Inflammatory macrophage treated with lipopolysaccharide for 1 hour (primary cell): ENCODE measurements at places on chromosomes 12 and 14.

DNA sequence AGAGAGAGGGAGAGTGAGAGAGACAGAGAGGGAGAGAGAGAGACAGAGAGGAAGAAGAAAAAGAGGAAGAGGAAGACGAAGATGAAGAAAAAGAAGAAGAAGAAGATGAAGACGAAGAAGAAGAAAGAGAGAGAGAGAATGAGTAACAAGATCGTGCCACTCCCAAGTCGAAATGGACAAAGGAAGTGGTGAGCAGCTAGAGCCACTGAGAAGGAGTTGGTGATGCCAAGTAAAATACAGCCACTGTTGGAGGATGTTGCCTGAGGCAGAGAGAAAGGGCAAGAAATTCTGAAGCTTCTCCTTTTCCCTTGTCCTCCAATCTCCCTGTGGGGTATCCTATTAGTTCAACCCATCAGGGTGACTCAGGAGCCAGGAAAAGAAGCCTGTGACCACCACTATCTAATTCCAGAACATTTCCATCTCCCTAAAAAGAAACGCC, 12.5 kb upstream of the ANAPC5 start:
- peak; percentile 11 for DNase-seq

DNA sequence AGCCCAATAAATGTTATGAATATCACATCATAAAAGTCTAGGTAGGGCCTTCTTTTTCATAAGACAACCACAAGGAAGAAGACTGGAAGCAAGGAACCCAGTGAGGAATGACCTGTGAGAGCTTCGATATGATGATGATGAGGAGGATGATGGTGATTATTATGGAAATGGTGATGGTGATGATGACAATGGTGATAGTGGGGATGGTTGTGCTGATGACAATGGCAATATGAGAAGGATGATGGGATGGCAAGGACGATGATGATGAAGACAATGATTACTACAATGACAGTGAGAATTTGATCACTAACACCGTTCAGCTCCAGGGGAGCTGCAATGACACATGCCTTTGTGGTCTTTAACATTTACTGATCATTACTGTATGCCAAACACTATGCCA, 7.7 kb upstream of the CKAP4 start:
- no peak for DNase-seq

GRCh38 chr12:132469423-132469822, 20.5 kb upstream of the FBRSL1 start:
- no peak for DNase-seq

DNA sequence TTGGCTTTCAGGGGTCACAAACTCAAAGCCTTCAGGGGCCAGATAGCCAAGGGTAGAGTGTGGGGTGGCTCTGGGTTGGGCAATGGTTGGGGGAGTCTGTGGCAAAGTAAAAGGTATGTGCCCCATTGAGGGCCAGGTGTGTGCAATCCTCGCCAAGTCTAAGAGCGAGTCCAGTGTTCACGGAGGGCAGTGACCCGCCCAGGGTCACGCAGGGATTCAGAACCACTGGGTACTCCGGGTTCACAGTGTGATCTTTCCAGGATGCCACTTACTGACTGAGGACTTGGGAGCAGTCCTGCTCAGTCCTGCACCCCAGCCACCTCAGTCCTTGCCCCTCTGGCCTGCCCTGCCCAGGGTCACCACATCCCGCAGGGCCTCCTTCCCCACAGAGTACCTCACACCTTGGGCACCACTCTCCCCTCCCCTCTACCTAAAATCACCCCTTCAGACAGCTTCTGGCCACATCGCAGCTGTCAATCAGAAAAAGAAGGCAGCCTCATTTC, 15.7 kb downstream of the ZDHHC22 start:
- no peak for DNase-seq

- DNase-seq: peak; percentile 41
Observed at GRCh38 chr12:14618983-14619382, 51.3 kb upstream of the PLBD1 start.

GRCh38 chr14:83172363-83172762, 1638.7 kb upstream of the SEL1L start:
- no peak for DNase-seq

DNA sequence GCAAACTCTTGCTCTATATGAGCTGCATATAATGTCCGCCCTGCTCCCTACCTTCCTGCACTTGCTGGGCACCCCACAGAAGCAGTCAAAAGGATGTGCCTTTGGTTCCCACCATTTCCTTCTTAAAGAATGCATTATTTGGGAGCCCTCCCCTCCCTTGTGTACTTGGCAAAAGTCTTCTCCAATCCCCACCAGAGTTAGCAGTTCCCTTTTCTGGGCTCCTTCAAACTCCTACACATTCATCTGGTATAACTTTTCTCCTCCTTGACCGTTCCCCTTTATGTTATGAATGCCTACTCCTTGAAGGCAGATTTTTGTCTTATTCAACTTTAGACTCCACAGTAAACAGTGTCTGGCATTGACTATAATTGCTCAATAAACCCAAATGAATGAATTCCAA, 27.8 kb downstream of the AREL1 start:
- peak; percentile 55 for DNase-seq

- DNase-seq: no peak
Observed at GRCh38 chr14:54676812-54677708, 110.1 kb downstream of the SAMD4A start.

DNA sequence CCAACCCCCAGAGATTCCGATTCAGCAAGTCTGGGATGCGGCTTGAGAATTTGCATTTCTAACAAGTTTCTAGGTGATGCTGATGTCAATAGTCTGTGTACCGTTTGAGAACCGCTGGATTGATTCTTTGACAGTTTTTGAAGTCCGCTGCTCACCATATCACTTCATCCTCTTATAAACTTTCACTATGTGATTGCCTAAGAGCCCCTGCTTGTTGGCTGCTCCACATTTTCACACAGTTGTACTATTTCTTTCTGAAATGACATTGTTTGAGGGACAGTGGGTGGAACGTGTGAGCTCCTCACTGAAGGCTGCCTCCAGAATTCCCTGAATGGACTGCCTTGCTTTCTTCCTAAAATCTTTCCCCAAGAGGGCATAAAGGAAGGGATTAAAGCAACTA, 7.7 kb downstream of the C3AR1 start:
- peak; percentile 61 for DNase-seq

DNA sequence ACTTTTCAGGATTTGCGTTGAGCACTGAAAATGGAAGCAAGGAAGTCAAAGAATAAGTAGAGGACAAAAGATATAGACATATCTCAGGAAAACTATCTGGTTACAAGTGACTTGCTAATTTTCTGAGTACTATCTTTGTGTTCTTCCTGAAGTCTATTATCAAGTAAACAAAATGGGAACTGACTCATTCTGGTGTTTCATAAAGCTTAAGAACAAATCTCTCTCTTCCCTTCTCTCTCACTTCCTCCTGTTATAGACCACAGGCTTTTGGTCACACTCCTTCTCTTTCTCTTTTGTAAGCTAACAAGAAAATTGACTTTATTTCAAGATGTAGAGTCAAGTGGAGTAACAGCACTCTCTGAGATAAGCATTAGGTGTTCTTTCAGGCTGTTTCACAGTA, 406.6 kb upstream of the SYT1 start:
- DNase-seq: peak; percentile 15

DNA sequence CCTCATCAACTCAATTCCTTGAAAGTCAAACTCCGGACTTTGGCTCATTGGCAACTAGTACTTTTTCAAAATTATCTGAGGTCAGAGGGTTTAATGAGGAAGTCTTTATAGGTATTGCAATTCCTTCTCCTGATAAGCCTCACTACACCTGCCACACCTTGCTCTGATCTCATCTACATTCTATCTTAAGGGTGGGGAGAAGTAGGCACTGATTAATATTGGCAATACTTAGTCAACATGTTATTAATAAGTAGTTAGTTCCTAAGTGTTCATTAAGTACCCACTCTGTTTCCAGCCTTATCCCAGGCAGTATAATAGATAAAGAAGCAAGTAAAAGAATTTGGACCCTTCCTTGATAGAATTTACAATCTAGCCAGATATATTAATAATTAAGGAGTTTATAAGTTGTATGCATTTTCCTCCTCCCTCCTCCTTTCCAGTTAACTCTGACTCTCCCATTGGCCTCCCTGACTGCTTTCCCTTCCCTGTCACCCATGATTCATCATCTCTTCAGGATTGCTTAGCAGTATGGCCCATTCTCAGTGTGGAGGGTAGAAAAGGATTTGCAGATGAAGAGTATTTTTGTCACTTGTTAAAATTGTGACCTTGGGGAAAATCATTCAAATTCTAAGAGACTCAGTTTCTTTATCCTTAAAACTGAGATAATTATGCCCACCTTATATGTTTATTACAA, 231.0 kb upstream of the ATP2B1 start:
- no peak for DNase-seq

DNA sequence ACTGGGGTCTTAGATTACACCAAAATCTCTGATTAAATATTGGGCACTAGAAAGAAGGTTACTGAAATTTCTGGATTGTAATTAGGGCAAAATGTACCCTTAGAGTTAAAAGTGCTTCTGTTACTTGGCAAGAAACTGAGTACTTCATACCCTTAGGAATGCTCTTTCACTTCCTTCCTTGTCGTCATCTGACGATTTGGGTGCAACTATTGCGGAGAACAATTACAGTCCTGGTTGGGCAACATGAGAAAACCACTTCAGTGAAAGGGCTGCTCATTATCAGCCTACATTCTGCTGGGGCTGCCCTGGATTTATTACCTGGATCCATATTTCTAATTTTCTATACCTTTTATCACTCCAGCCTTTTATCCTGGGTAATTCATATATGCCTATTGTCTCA, 348.5 kb upstream of the MDGA2 start:
- DNase-seq: no peak

- DNase-seq: peak; percentile 56
Observed at GRCh38 chr12:1429980-1430379, 164.4 kb downstream of the FBXL14 start.

DNA sequence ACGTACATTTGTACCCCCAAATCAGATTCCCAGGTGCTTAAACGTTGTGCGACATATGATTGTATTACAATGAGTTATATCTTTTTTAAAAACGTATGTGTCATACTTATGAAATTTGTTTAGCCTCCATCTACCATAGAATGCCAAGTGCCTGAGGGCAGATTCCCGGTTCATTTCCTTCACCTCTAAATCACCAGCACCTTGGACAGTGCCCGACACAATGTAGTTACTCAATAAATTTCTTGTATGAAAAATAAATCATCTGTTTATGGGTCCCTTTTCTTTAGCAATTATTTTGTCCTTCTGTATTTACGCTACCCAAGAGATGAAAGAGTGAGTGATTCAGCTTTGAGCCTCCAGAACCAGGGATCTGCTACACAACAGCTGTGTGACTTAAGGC, 157.4 kb downstream of the TBX5 start:
- DNase-seq: no peak

- no peak for DNase-seq
Observed at GRCh38 chr14:102678394-102678793, 85.9 kb downstream of the RCOR1 start.

- DNase-seq: no peak
Observed at GRCh38 chr12:16329594-16329993, 17.9 kb upstream of the MGST1 start.

GRCh38 chr12:132033627-132034026, 83.9 kb downstream of the EP400 start:
- no peak for DNase-seq

DNA sequence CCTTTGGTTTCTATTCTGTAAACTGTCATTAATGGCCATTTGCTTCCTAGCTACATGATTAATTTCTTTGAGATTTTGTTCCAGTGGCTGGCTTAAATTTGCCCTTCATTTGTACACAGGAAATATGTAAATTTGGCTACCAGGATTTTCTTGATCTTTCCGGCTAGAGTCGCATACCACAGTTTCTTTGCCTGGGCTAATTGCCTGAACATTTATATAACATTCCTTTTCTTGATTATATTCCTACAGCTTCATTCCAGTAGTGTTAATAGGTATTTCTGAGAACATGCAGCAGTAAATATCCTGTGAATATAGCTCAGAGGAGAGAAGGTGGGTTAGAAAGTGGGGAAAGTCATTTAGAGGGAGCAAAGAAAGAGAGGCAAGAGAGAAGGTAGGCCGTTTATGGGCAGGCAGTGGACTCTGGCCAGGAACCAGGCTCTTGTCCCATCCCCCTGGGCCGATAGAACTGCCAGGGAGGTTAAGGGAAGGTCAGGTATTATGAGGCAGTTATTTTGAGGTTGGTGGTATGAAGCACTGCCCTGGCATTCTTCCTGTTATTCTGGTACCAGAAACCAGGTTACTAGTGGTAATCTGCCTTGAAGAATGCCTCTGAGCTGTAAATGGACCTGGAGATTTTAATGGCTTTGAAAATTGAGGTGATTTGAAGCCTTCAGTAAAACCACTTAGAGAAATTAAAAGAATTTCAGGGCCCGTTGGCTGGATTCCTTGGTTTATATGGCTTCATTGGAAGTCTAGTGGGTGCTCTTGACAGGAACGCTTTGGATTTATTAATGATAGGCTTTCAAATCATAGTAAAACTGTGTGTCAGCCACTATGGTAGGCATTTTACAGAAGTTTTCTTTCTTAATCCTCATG, 4.4 kb downstream of the RNF10 start:
- peak; percentile 20 for DNase-seq

GRCh38 chr12:75850721-75851462, 180.7 kb downstream of the PHLDA1 start:
- DNase-seq: peak; percentile 7

DNA sequence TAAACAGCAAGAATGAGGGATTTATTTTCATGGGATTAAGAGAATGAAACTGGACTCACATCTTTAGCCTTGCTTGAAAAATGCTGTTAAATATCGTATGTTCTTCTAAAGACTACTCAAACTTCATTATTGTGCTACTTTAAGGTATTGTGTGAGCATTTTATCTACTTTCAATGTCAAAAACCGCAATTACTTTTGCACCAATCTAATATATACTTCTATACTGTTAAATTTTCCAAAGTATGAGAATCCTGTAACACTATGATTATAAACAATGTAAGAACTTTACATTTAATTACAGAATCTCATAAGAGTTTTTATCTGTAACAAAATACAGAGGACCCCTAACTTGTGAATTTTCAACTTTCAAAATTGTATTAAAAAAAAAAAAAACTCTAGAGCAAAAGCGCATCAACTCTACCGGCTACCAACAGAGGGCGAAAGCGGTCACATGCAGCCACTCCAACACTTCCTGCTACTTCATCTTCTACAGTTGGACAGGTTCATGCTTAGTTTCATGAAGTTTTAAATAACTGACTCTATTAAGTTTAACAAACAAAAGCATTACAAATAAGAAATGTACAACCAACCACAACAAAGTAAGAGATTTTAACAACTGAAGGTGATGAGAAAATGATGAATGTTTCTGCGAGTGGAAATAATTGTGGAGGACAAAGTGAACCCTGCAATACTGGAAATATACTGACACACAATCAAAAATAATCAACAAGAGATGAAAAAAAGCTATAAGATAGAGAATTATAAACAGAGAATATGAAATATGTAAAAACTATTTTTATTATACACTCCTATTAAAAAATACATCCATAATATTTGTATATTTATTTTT, 210.9 kb downstream of the MED13L start:
- DNase-seq: no peak

DNA sequence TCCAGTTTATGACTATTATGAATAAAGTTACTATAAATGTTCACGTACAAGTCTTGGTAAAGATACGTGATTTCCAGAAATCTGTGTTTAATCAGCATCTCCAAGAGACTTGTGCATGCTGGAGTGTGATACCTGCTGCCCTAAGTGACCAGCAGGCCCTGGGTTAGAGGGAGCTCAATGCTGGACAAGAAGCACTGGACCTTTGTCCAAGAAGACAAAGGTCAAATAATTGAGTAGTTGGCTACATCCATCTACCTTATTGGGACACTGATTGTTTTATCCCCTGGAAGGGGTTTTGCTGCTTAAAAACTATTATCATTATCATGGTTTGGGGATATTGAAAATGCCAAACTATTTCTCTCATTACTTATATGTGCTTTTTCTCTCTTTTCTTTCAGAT, 37.0 kb upstream of the CHST11 start:
- no peak for DNase-seq
